Stimulated activated CD8-positive, alpha-beta memory T cell treated with anti-CD3 and anti-CD28 coated beads, Interleukin-4, amount 100 ng/mL, for 1 hour (primary cell): ENCODE measurements at places on chromosomes 13 and 19.

- DNase-seq = no peak
Measured at GRCh38 chr13:46476174-46476573, 76.8 kb upstream of the LRCH1 start.

- no peak for DNase-seq
Measured at GRCh38 chr13:31943591-31943990, 88.0 kb upstream of the FRY start.

GRCh38 chr13:97855570-97856303, 97.7 kb upstream of the IPO5 start:
- DNase-seq = no peak

DNA sequence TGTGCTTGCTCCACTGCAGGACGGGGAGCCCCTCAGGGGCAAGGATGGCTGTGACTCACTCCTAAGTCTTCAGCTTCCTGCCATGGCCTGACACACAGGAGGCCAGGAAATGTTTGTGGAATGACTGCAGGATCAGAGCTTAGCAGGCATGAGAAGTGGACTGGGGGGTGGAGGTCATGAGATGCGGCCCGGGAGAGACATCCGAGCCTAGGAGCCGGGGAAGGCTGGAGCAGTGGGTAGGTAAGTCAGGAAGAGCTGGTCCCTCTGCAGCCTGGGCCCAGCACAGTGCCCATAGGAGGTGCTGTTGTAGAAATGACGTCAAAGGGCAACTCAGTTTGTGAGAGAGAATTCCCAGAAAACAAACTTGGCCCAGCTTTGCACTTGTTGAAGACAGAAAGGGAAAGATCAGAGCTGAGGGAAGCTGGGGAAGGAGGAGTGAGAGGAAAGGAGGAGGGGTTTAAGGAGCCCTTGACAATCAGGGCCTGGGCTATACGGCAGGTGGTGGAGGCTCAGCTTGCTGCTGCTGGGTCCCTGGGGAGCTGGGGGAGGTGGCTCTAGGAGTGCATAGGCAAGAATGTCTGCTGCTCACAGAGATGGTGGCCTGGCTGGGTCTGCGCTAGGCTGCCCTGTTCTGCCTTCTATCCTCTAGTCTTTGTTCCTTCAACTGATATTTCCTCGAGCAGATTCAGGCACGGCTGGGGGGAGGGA, 18.5 kb downstream of the POU2F2 start:
- DNase-seq = no peak

DNA sequence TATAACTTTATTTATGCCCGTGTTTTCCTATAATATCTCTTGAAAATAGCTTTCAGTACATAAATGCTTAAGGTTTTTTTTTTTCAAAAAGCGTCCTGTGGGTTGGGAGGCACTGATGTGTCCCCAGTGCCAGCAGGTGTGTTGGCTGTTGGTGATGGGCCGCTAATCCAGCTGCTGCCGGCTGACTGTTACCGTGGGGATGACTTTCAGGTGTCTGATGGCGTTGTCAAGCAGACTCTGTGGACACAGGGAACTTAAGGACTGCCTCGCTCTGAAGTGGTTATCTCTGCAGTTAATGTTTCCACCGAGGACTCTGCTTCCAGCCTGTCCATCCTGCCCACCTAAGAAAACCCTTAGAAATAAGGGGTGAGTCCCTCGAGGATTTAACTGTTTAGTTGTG, 94.5 kb downstream of the ANKRD10 start:
- DNase-seq = no peak

GRCh38 chr13:33832872-33833271, 14.9 kb downstream of the RFC3 start:
- no peak for DNase-seq

DNA sequence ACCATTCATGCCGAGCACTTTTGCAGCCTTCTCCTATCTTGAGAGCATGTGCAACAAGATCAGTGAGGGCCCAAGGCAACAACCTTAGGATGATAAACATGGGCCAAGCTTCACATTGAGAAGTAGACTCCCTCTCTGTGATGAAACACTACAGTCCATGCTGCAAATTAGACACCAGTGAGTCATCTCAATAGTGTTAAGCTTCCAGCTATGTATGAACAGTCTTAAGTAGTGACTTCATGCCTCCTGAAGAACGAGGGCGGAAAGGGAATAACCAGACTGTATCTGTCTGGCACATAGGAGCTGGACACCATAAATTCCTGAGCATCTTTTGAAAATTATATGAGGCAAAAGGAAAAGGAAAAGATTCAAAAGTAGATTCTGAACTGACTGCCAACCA, 309.9 kb upstream of the SLITRK1 start:
- no peak for DNase-seq

DNA sequence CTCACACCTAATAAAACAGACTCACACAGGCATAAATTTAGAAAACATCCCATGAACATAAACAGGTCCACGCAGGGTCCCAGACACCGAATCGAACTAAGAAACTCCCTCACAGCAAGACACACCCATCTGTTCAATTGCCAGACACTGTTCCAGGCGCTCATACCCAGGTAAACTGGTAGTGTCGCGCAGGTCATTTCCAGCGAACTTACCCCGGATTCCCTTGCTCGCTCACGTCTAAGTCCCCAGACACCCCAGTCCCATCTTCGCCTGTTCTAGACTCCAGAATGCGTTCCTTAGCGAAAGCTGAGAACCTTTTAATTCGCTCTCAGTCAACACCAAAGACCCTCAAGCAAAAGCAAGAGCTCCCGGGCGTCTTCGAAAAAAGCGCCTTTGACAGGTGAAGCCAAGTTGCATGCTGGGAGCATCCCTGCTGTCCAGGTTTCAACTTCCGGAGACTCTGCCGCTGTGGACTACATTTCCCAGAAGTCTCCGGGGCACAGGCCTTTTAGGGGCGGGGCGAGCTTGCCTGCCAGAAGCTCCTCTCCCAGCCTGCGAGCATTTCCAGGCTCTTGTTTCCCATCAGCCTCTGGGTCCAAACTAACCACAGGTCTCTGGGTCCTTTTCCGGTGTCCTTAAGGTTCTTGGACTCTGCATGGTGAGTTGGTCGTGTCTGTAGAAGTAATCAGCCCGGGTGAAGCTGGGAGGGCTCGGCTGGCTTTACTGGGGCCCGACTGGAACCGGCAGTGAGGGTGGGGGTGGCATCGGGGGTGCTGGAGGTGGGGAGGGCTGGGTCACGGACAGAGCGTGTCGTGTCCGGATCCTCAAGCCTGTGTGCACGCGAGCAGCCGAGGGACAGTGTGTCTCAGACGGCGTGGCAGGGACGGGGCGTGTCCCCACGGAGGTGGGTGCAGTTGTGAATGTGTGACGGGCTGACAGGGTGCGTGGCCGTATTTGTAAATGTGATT, at the start of gene ZNF283:
TSS of gene ZNF283 (plus strand) at position 535 of the 968 bp plus-strand sequence. CDS start 6,184 bp downstream, outside the sequence.
- peak; percentile 50 for DNase-seq

DNA sequence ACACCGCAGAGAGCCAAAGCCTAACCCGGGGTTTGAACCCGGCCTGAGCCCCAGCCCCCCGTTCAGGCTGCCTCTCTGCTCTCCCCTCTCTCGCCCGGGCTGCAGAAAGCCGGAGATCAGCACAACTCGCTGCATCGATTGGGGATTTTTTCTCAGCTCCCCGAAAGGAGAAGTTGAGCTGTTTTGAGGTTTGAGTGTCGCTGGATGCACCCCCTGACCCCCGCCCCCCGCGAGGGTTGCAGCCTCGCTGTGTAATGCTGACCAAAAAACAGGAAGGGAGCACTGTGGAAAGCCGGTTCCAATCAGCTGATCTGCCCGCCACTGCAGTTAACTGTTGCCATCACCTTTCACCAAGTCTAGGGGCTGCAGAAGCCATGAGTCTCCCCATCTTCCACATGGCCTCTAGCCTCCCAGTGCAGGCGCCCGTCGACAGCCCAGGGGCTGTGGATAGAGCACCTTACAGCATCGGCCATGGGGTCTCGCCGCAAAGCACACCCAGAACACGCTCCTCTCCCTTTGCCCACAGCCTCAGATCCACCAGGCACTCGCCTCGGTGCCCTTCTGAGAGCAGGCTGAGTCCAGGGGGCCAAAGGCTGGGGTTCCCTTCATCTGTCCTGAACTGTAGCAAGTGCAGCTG, 34.5 kb downstream of the MYO9B start:
- DNase-seq = no peak

DNA sequence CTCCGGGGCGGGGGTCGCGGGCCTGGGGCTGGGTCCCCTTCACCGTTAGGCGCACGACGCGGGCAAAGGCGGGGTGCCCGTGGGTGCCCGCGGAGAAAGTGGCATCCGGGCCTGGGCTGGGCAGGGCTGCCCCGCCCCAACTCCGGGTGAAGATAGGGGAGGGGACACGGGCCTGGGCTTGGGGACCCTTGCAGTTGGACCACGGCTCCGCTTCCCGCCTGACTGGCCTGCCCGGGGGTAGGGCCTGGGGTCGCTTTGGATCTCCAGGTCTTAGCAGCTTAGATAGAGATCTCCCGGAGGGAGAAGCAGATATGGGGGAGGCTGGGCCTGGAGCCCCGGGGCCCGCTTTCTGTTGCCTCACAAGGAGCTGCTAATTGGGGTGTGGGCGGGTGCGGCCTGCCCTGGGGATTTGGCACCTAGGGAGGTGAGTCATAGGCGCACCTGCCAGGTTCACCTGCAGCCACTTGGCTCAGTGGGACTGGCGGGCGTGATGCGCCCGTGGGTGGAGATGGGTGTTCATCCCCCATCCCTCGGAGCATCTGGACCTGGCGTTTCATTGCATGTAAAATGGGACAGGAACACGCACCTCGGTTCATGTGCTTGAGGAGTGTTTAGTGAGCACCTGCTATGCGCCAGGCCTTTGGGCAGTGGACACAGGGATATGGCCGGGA, 585 bp downstream of the MAP1S start:
- no peak for DNase-seq

- no peak for DNase-seq
Measured at GRCh38 chr19:37692956-37693620, 26.5 kb downstream of the ZNF607 start.

DNA sequence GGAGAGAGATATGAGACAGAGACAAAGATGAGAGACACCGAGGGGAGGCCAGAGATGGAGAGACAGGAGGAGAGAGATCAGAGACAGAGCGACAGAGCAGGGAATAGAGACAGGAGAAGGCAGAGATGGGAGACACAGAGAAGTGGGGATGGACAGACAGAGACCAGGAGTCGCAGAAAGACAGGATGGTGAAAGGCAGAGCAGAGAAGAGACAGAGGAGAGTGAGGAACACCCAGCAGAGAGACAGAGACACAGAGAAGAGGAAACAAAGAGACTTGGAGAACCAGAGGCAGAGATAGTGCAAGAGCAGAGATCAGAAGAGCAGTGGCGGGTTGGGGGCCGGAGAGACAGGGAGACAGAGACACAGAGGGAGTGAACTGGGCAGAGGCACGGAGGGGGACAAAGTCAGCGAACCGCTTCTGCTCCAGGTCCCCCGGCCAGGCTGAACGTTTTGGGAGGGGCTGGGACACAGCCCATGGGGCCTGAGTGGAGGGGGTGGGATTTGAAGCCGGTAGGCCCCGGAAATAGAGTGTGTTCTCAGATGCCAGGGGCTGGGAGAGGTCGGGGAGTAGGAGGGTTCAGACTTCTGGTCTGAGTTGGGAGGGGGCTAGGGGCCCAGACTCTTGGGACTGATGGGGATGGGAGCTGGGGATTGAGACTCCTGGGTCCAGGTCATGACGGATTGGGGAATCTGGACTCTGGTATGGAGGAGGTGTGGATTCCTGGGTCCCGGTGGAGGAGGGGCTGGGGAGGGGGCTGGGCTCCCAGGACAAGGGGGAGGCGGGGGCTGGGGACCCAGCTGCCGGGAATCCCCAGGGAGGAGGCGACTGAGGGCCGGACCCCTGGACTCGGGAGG, 654 bp downstream of the ZNF579 start:
- DNase-seq = no peak

GRCh38 chr19:869245-870177, 10.0 kb downstream of the CFD start:
- DNase-seq = no peak

GRCh38 chr13:37869506-37869755, 141 bp downstream of the TRPC4 start:
- DNase-seq = no peak

GRCh38 chr13:43880214-43880855, 631 bp downstream of the LACC1 start:
- DNase-seq = no peak

- no peak for DNase-seq
Measured at GRCh38 chr13:71785361-71785760, 81.6 kb downstream of the DACH1 start.

GRCh38 chr19:18278521-18279265, 2.7 kb downstream of the JUND start:
- no peak for DNase-seq

DNA sequence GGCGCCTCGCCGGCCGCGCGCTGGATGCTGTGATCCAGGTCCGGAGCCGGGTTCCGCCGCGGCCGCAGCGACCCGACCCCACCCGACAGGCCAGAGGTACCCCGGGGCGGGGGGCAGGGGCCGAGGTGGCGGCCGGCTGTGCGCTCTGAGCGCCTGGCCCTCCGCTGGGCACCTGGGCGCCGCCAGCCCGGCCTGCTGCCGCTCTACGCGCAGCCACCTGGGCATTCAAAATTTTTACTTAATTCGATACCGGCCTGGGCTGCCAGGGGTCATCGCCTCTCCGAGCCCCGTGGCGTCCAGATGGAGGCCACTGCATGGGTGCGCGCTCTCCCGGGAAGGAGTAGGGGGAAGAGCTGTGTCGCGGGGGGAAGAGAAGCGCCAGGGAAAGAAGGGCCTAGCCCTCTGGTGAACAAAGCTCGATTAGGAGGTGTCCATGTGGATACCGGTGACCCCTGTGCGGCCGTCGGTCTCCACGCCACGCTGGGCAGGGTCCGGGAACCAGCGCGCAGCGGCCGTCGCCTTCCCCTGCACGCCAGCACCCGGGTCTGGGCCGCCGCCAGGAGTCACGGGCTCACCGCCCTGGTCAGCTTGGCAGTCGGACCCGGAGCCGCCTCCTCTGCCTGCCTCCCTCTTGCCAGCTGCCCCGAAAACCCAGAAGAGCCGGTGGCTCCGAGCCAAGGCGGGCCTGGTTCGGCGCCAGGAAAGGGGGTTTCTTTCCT, 666 bp downstream of the BIVM start:
- no peak for DNase-seq

- DNase-seq = no peak
Measured at GRCh38 chr13:114230117-114230516, 4.6 kb upstream of the CDC16 start.

- DNase-seq = no peak
Measured at GRCh38 chr13:19955873-19956559, 2.5 kb upstream of the ZMYM2 start.

DNA sequence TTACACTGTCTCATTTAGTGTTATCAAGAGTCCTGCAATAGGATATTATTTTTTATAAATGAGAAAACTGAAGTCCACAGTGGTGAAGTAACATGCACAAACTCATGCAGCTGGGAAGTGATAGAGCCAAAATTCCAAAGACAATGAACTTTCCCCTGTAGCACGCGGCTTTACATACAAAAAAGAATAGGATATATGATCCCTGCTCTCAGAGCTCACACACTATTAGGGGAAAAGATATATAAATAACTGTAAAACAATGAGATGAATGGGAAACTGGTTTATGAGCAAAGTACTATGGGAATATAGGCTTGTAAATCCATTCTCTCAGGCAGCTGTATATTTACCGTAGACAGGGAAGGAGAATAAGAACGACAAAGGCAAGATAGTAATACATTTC, 39.7 kb downstream of the THSD1 start:
- DNase-seq = no peak

- DNase-seq = no peak
Measured at GRCh38 chr13:98835156-98835555, 82.7 kb upstream of the SLC15A1 start.

- no peak for DNase-seq
Measured at GRCh38 chr13:34002141-34002540, 184.2 kb downstream of the RFC3 start.
